ENCODE measurements at places on chromosomes 2 and 18.

DNA sequence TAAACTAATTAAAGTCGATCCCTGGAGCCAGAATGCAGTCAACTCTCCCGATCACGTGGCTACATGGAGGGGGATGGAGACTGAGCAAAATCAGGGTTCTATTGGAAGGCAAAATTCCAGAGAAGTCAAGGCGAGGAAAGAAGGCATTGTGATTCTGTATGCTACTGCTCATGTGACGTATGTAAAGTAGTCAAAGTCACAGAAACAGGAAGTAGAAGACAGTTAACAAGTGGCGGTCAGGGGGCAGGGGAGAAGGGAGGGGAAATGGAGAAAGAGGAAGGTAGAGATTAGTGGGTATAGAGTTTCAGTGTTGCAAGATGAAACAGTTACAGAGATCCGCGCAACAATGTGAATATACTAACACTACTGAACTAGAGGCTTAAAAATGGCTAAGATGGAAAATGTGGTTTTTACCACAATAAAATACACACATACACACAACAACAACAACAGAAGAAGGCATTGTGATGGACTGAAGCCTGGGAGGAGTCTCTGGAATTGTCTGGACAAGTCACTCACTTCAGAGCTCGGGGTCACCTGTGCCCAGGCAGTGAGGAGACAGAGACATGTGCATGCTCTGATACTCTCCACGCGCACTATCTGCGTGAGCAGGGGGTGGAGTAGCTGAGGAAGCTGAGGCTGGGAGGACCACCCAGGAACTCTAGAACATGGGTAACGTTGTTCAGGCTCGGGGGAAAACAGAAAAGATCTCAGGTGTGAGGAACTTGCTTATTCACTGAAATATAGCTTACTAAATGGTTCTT lies 89.9 kb upstream of the CDCA7 start:
- DNase-seq, result no peak

- DNase-seq, result no peak
Observed at GRCh38 chr18:37501136-37501535, 64.5 kb downstream of the CELF4 start.

DNA sequence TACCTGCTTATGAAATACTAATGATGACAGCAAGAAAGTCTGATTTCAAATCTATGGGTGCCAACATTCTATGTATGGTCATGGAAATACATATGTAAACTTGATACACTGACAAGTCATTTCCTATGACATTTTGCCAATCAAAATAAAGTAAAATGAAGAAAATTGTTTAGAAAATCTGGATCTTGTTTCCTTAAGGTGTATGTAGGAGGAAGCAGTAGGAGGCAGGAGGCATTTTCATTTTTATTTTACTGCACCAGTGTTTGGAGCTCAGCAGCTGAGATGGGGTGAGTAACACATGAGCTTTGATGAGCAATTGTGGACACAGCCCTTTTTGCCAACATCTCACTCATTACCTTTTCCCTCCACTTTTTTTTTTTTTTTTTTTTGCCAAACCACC lies 167.0 kb downstream of the AFF3 start:
- no peak for DNase-seq

- no peak for DNase-seq
Observed at GRCh38 chr2:10028988-10029874, 14.1 kb upstream of the KLF11 start.

- DNase-seq, result no peak
Observed at GRCh38 chr2:171149171-171149938, 11.3 kb downstream of the TLK1 start.

DNA sequence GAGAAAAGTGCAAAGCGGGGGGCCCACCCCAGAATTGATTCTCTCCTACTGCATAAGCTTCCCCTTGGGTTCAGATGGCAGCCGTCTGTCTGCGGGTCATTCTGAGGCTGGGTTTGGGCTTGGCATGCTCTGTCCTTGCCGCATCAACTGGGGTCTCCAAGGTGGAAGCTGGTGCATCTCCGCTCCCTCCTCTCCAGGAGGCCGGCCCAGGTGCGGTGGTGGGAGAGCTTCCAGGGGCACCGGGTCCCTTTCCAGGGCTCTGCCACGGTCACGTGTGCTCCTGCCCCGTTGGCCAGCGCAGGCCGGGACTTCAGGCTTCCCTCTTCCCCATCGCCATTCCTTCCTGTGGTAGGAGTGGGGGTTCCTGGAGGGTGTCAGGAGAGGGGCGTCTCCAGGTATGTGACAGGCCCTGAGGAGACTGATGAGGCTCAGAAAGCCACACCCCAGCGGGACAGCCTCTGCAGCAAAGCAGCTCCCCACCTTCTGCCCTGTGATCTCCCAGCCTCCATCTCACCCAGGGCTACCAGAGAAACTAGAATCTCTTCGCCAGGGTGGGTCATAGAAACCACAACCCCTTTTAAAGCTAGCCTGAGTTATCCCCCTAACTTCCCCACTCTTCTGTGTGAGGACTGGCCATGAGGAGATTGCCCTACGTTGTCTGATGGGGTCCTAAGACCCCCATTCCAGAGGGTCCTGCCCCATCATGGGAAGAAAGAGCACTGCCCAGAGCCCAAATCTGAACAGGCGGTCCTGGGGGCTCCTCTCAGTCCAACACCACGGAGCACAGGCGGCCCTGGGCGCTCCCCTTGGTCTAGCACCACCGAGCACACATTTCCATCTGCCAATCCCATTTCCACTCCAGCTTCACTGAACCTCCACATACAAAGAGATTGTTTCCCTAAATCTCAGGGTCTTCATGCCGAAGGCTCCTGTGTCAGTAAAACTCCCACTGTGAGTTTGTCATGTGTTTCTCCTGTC lies 76.6 kb downstream of the SLC66A2 start:
- DNase-seq, result no peak

- no peak for DNase-seq
Observed at GRCh38 chr2:206079699-206080465, 6.1 kb downstream of the INO80D start.

GRCh38 chr2:181163139-181163538 lies 182.7 kb downstream of the UBE2E3 start:
- no peak for DNase-seq

DNA sequence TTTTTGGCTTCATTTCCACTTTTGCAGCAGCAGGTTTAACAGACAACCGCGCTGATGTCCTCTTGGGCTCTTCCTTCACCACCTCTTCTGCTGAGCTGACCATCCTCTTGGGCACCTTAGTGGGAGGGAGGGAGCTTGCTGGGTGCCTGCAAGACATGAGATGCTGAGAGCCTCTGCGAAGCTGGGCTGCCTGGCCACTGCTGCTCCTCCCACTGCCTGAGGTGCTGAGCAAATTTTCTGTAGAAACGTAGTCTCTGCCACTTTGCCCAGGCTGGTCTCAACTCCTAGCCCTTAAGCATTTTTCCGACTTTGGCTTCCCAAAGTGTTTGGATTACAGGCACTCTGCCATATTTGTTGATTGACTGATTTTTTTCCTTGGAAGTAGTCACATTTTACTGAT lies 422.2 kb upstream of the MC4R start:
- DNase-seq, result no peak

DNA sequence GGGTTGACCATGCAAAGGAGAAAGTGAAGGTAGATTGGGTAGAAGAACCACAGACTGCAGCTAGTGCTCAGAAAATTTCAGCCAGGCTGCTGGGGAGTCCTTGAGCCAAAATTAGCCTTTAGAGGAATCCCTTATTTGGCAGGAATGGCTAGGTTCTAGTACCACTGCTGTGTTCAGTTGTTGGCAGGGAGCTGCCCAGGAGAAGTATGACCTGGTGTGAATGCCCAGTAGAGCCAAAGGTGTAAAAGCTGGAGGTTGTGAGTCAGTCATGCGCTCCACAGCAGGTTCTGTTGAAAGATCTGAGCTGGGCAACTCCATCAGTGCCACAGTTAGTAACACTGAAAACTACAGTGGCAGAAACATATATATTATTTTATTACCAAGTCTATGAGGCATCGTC lies 36.4 kb upstream of the TBR1 start:
- DNase-seq, result no peak

GRCh38 chr18:57497372-57498294 lies 62.5 kb downstream of the ONECUT2 start:
- no peak for DNase-seq

DNA sequence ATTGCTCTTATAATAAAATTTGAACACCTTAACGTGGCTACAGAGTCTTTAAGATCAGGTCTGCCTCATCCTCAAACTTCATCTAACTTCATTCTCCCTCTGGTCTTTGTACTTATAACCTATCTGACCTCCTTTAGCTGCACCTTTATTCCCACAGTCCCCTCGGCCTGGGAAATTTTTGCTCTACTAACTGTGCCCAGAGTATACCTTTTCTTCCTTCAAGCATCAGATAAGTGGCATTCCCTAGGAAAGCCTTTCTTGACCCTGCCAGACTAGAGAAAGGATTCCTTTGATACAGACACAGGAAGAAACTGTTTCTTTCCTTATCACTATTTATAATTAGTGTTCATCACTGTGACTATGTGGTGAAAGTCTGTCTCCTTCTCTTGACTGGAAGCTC lies 79.2 kb upstream of the RPRM start:
- no peak for DNase-seq

GRCh38 chr18:49459404-49460171 lies 857 bp downstream of the DYM start:
- DNase-seq, result no peak

DNA sequence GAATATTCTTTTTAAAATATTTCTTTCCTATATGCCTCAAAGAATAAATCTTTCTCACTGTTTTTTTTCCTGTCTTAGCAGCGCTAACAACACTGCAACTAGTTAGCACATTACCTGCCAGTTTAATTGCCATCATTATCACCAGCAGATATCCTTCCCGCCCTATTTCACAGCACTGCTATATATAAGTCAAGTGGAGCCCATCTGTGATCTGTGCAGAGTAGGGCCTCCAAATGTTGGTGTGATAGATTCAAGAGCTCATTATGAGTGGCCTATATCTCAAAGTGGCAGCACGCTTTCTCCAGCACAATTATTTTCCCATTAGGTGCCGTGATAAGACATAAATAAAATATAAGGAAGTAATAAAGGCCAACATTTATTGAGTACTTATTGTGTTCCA lies 19.8 kb upstream of the RGPD4 start:
- no peak for DNase-seq

GRCh38 chr2:238228700-238229099 lies 11.1 kb downstream of the HES6 start:
- DNase-seq, result no peak

DNA sequence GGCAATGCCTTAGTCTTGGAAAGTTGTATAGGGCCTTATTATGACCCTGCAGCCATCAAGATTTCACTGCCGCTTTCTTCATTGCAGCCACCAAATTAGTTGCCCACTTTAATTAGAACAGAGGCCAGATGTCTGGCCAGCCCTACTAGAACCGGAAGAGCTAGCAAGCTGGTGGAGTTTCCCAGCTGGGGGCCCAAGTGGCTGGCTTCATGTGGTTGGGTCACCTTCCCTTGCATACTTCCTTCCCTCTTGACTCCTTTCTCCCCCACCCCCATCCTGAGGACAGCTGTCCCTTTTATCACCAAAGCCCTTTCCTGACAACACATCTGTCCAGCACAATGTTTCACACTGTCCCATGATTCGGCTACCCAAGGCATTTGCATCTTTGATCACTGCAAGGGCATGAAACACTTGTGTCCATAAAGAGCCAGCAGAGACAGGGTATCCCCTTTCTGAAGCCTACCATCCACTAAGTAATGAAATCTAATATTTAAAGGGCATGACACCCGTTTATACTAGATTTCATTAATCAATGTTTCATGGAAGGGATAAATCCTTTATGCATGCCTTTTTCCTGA lies 187.2 kb downstream of the BCL11A start:
- DNase-seq, result no peak

GRCh38 chr2:195521589-195521988 lies 135.4 kb upstream of the SLC39A10 start:
- DNase-seq, result no peak

- no peak for DNase-seq
Observed at GRCh38 chr2:105490956-105491355, 92.1 kb upstream of the FHL2 start.

DNA sequence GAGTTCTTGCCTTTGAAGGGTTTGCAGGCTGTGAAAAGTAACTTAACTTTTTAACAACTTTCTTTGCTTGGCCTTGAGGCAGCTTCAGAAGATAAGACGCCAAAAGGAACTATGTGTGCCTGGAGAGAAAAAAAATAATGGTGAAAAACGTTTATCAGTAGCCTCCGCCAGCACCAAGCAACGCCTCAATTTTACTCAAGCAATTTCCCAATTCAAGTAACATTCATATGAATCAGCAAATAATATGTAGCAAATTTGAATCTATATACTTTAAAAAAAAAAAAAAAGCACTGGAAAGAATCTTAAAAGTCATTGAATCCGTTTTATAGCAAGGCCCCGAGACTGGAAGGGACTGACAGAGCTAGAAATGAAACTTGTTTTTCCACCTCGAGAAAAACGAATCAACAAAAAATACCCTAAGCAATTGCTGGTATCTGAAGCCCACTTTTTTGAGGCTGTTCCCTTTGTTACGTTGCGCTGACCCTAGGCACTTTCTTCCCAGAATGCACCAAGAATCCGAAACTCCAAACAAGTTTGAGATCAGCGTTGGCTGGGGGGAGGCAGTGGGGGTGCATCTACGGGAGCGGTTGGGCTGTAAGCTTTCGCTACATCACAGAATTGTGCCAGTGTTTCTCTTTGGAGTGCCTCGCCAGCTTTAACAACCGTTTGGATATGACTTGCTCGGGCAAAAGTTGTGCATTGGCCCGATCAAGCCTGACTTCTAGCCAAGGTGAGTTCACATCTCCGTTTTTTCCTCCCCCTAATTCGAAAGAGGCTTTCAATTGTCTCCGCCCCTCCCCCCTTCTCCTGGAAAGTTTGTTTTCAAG lies 2.7 kb upstream of the TGIF1 start:
- DNase-seq, result no peak

DNA sequence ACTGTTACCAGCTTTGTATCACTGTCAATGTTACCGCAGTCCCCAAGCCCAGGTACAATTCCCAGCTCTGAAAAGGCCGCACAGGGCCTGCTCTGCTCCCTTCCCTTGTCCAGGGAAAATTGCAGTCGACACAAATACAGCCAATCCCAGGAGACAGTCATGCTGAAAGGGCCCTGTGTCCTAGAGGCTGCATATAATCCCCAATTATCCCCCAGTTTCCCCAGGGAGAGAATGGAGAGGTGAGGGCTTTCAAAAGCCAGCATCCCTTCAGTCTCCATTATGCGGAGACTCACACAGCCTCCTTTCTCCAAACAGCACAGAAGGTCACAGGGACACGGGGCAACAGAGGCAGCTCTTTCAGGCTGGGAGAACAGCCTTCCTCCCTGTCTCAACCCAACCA lies 17.1 kb upstream of the CTIF start:
- no peak for DNase-seq

DNA sequence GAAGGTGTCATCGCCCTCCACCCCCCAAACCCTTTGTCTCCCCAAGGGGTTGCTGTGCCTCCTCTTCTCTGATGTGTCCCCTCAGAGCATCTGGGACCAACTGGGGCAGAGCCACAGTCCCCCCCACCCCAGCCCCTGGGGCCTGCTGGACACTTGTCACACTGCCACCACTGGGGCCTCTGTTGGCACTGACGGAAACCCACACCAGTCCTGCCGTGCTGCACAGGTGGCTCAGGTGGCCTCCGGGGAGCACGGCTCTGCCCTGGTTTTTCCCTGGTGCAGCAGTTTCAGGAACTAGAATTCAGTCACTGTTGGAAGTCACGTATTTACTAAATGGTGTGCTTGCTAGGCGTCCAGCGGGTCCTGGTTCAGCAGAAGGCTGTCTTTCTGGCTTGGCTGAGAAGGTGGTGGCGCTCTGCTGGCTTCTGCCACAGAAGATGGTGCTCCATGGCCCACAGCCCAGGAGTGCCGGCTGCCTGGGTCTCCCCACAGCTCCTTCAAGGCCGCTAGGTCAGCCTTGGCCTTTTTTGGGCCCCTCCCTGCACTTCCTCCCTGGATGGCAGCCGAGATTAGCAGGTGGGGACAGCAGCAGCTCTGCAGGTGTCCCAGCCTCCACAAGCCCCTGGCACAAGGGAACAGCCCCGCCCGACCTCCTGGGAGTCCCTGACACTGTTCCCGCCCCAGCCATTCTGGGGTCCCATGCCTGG lies 18.6 kb upstream of the KLHL30 start:
- no peak for DNase-seq

Measured in stimulated activated CD8-positive, alpha-beta memory T cell treated with anti-CD3 and anti-CD28 coated beads, Interleukin-4, amount 100 ng/mL, for 1 hour (primary cell).